CD4-positive, alpha-beta T cell treated with Interferon gamma for 1 hour (primary cell): ENCODE measurements at places on chromosomes 16 and 17.

DNA sequence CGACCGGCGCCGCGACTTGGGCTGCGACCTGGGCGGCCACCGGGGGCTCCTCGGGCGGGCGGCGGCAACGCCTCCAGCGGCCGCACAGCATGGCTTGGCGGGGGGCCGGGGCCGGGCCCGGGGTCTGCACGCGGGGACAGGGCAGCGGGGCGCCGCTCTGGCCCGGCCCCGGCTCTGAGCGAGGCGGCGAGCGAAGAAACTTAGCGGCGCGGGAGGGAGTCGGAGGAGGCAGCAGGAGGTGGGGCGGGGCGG, at the start of gene PLCD3:
TSS of gene PLCD3 (minus strand) at position 196 of the 252 bp plus-strand sequence. CDS start at position 91, 105 bp downstream.
- DNase-seq: no peak

DNA sequence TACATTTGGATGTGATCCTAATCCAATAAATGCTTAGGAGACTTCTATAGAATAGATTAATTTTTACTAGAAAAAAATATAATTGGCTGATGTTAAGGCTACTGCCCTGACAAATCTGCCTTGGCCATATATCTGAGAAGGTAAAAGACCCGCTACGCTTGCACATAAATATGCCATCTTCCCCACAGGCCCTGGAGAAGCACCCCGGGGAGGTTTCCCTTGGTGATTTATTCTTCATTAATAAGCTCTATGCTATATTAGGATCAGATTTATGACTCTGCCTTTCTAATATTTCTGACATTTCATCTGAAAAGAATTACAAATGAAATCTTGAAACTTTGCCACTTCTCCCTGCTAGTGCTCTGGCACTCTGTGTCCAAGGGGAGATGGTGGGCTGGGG, 27.4 kb upstream of the MEOX1 start:
- DNase-seq: no peak

DNA sequence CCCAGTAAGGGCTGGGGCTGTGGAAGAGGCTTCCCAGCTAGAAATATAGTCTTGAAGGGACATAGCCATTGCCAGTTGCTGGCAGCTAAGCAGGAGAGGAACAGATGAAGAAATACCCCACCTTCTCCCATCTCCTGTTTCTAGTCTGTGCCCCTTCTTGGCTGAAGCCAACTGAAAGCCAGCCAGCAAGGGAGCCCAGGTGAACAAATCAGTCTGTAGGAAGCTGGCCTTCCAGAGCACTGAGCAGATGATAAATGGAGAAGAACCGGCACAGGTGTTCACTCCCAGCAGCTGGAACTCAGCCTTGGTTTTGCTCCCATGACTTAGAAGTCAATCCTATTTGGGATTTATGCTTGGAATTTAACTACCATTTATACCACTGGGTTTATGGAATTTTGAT, 69.2 kb upstream of the DHX40 start:
- no peak for DNase-seq

DNA sequence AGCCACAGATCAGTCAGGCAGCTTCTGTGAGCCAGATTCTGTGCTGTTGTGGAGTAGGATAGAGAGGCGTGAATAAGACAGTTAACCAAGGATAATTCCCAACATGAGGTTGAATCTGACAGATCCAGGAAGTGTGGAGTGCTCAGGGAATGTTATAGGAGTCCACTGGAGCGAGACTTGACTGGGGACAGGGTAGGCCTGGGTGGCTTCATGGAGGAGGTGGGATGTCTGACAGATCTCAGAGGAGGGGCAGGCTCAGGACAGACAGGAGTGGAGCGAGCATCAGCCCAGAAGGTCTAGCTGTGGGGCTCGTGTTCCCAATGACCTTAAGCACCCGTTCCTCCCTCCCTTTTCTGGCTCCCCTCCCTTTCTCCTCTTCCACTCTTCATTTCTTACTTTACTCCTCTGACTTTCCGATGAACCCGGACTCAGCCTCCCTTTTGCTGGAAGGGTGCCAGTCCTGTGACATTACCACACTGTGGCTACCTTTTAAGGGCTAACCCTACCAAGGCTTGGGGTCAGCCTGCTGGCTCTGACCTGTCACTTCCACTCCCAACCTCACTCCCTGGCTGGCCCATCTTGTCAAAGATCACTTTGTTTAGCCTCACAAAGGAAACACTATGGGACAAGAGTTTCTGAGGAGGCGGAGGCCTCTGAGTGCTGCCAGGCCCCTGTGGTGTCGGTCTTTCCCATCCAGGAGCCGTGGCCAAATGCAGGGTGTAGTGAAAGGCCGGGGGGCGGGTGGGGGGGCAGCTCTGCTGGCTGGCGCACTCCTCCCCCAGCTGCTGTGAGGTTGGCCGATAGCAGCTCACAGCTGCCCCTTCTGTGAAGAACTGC, 28.5 kb upstream of the EFCAB13 start:
- DNase-seq: no peak

DNA sequence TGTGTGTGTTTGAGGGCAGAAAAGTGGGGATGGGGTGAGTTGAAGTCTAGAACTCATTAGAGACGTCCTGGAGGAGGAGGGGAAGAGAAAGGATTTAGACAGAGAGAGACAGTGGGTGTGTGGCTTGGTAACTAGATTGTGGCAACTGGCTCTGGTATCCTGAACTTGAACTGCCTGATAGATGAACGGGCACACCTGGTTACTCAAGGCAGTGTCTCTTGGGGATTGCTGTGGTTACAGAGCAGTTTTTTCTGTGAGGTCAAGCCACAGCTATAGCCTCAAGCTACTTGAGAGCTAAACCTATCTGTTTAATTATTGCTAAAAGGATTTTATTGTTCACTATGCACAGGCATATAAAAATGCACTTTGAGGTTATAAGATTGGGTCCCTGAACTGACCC, 29.8 kb upstream of the MYH2 start:
- no peak for DNase-seq

DNA sequence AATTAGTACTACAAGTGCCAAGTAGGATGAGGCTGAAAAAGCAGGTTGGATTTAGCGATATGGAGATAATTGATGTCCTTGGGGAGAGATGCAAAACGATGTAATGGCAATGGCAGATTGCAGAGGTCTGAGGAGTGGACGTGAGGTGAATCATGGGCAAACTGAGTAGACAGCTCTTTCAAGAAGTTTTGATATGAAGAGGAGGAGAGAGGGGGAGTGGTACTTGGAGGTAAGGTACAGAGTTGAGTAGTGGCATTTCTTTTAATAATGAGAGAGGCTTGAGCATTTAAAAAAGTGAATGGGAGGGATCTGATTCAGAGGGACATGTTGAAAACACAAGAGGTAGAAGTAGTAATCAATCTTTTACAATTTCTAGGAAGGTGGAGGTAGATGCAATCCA, 17.7 kb upstream of the VPS4A start:
- no peak for DNase-seq

GRCh38 chr17:44757045-44757917, 1.5 kb upstream of the ADAM11 start:
- no peak for DNase-seq

- no peak for DNase-seq
Measured at GRCh38 chr16:81639348-81639747, 139.7 kb upstream of the PLCG2 start.

DNA sequence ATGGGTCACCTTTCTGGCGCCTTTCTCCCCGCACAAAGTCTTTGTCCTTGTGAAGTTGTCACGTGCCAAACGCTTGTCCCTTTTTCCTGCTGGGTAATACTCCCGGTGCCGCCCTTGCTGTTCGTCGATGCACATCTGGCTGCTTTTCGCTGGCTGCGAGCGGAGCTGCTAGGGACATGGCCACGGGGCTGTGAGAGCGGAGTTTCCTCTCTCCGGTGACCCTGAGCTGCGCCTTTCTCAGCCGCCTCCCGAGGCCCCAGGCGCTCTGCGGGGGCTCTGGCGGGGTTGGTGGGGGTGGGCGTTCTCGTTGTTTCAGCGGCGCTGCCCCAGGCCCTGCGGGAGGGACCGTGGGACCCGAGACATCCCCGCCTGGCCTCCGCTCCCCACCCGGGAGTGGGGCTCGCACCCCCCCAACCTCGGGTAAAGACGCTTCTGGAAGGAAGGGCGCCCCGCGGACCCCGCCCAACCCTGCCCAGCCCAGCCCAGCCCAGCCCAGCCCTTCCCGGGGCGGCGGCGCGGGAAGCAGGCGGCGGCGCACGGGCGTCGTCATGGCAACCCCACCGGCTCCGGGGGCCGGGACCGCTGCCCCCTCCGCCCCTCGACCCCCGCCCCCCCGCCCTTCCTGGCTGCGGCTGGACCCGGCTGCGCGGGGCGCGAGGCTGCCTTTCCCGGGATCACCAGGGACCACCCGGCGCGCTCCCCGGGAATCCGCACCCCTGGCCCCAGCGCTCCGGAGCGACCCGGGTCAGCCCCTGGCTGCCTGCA, 12.3 kb downstream of the CHMP6 start:
- DNase-seq: no peak

GRCh38 chr16:11249233-11250061, 6.6 kb downstream of the SOCS1 start:
- DNase-seq: no peak

DNA sequence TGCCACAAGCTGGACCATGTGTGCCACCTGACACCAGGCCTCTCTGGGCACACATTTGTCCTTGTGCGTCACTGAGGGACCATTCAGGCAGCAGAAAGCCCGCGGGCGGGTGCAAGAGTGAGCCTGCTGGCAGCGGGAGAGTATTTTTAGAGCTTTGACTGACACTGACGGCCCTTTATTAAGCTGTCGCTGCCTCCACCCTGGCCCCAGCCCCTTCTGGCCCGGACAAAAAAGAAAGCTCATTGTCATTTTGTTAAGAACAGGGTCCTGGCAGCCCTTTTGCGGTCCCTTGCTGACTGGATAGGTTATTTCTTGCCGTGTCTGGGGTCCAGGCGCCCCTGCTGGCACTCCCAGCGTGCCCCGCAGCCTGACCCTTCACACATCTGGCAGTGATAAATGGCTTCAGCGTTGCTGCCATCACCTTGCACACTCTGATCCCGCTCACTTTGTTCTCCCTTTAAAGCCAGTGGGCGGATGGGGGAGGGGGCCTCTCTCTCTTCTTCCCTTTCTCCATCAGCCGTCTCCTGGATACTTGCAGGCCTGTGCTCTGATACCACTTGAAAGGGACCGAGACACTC, 78.4 kb upstream of the NKD1 start:
- no peak for DNase-seq
